ENCODE measurements at places on chromosomes 3 and 15.

DNA sequence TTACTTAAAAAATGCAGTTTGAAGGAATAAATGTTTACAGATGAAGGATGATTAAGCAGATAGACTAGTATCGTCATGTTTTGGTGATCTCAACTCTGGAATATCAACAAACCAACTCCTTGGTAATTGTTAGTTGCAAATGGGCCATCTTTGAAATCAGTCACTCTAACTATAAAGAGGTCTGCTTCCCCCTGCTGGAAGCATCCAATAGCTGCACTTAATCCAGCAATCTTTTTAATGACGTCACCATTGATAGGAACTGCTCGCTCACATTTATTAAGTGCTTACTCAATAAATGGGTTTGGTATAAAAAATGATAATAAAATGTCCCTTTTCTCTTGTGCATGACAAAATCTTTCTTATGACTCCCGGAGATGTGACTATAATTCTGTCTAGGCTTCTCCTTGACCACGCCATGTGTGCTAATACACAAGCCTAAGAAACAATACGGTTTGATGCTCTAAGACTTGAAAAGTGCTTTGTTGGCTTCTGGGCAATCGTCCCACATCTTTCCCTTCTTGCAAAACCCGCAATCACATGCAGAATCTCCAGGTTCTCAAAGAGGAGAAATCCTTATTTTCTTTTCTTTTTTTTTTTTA lies 227.6 kb upstream of the POU1F1 start:
- DNase-seq = peak; percentile 59

- DNase-seq = no peak
Observed at GRCh38 chr3:178455226-178455625, 81.0 kb upstream of the KCNMB2 start.

DNA sequence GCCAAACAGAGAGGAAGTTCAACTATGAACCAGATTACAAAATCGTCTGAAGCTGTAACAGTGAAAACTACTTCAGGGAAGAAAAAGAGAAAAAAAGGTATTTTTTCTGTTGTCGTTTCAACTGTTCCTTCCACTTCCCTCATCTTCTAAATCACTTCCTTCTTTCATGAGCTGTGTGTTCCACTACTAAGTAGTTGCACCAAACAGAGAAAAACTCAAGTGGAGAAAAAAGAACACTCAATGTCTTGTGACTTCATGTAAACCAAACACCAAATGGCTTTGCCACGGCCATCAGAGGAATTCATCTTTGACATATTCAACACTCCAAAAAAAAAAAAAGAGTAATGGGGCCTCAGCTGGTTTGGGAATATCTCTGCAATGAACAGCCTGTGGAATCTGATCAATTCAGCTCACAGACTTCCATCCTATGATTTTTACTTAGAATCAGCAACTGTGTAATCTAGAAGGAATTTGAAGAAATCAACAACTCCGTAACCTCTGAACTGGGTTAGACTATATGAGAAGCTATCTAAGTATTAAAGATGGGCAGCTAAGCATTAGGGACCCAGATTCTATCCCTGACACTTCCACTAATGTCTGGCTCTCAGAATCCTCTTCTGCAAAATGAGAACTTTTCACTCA lies 47.5 kb upstream of the RNF7 start:
- no peak for DNase-seq

- no peak for DNase-seq
Observed at GRCh38 chr3:159775372-159775961, 213.2 kb upstream of the IL12A start.

GRCh38 chr3:175554801-175555200 lies 695.7 kb downstream of the NAALADL2 start:
- no peak for DNase-seq

- DNase-seq = no peak
Observed at GRCh38 chr3:77524946-77525682, 485.2 kb downstream of the ROBO2 start.

DNA sequence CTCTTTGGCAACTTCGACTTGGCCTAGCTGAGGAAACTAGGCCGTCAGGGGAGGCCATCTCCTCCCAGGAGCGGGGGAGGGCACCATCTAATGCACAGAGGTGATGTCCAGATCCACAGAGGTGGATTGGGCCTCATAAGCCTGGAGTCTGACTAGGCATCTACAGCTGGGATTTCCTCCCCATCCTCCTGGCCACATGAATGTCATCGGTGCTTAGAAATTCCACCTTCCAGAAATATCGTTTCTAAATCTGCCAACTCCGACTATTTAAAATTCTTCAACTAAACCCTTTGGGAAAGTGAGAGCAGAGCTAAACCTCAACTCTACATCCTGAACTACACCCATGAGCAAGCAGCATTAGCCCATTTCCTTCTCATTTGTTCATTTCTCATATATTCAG lies 118.7 kb downstream of the WNT5A start:
- no peak for DNase-seq

GRCh38 chr15:66188464-66188863 lies 65.1 kb downstream of the MEGF11 start:
- DNase-seq = no peak

DNA sequence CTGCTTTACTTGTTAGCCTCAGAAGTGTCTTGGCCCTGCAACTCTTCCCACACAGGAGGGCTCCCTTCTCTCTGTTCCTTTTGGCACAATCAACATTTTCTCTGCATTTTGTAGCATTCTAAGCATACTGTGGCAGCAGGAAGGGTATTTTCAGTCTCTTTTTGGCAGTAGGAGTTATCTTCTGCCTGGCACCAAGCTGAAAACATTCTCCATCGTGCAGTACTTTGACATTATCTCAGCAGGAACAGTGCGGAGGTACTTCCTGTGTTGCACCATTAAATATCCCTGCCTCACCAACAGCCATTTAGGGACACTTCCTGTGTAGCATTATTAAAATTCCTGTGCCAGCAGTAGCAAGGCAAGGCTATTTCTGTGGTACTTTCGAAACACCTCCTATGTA lies 233.2 kb upstream of the SEMA6D start:
- DNase-seq = no peak

- no peak for DNase-seq
Observed at GRCh38 chr3:120828796-120829195, 79.2 kb upstream of the STXBP5L start.

GRCh38 chr3:185560676-185561075 lies 8.3 kb upstream of the LIPH start:
- no peak for DNase-seq
